Spinal cord (tissue), 10 donors: ENCODE measurements at places on chromosomes 7 and 10. TPM values are rescaled to one million over a fixed set of nuclear protein-coding genes. Genes with fewer than 3 reads are reported as not detected.

Gene CYREN
- polyA plus RNA-seq = 27.5 TPM

Gene MOGAT3
- not detected for polyA plus RNA-seq

Gene COL13A1
- polyA plus RNA-seq = 17.6 TPM

Gene MDFIC
- 16.9 TPM for polyA plus RNA-seq

Gene CPA5
- polyA plus RNA-seq = 0.24 TPM

Gene LRCH4
- polyA plus RNA-seq = 41.0 TPM

Gene MXI1
- 88.5 TPM for polyA plus RNA-seq

Gene MRPS17
- polyA plus RNA-seq = 19.1 TPM

Gene TLX1
- polyA plus RNA-seq = 0.33 TPM

Gene FAM25C
- not detected for polyA plus RNA-seq

Gene GNB2
- polyA plus RNA-seq = 340 TPM

Gene SSBP1
- 119 TPM for polyA plus RNA-seq

Gene TMEM196
- 14.7 TPM for polyA plus RNA-seq

- DNase-seq = no peak
- peaks cover 29% of the 10 kb centered on the region for H3K27me3 ChIP-seq
- H3K27ac ChIP-seq = no peak overlapping the region
- H3K4me3 ChIP-seq = peak overlapping the region; percentile 45
- no peaks in the 10 kb centered on the region for H3K36me3 ChIP-seq
Observed at GRCh38 chr10:60732198-60732806, 46.0 kb upstream of the CDK1 start.

GRCh38 chr10:117731121-117731791, 188.7 kb downstream of the EMX2 start:
- H3K27me3 ChIP-seq = peaks cover 56% of the 10 kb centered on the region
- no peak for DNase-seq
- no peaks in the 10 kb centered on the region for H3K36me3 ChIP-seq
- H3K27ac ChIP-seq = no peak overlapping the region

DNA sequence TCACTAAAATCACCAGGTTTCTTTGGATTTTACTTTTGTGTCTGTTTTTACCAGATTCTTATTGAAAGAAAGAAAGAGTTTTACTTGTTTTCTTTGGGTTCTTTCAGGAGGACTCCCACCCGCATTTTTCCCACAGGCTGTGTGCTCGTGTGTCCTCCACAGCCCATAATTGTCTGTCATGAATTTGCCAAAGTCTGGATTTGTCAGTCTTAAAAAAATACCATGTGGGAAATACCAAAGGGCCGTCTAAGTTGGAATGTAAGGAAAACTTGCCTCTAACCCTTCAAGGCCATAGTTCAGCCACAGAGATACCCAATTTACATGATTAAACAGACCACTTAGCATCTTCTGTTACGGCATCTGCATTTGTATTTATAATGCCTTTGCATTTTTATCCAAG, 41.3 kb upstream of the INHBA start:
- DNase-seq = no peak
- no peaks in the 10 kb centered on the region for H3K36me3 ChIP-seq
- H3K27me3 ChIP-seq = no peaks in the 10 kb centered on the region
- no peak overlapping the region for H3K4me3 ChIP-seq

DNA sequence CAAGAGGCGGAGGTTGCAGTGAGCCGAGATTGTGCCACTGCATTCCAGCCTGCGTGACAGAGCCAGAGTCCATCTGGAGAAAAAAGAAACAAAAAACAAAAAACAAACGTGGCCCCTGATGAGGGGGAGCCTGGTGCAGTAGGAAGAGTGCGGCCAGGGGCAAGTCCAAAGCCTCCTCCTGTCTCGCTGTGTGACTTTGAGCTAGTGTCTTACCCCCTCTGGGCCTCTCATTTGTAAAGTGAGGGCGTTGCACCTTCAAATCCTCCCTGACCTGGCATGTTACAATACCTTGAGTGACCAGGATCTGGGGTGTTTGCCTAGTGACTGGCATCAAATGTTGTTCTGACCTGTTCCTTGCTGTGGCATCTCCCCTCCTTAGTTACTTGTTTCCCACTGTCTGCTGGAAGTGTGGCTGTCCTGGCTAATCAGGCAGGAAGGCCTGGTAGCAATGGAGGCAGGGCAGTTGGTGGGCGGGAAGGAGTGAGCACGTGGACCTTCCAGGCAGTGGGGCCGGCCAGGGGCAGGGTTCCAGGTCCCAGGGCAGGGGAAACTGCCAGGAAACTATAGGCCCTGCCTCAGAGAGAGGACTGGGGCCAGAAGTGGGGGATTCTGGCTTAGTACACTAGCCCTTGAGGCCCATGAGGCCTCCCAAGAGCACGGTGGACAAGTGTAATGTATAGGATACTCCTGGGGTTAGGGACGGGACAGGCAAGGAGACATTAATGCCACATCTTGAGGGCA, 24.5 kb upstream of the GOLGA7B start:
- no peaks in the 10 kb centered on the region for H3K36me3 ChIP-seq
- H3K4me3 ChIP-seq = no peak overlapping the region
- H3K27me3 ChIP-seq = no peaks in the 10 kb centered on the region
- H3K27ac ChIP-seq = no peak overlapping the region

DNA sequence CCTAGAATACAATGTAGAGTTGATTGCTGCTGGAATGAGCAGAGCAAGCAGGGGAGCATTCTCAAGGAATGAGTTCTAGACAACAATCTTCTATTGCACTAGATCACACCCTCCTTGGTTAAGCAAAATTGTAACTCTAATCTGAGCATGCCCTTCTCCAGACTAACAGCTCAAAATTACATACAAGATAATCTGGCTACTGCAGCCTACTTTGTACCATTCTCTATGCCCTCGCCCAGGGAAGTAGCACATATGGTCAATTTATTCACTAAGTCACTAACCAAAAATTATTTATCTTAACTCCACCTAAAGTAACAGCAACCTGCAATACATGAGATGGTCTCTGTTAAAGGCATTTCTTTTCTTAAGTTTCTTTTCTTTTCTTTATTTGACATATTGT, 42.5 kb upstream of the KCTD7 start:
- H3K27me3 ChIP-seq = no peaks in the 10 kb centered on the region
- H3K36me3 ChIP-seq = peaks cover 12% of the 10 kb centered on the region
- no peak for DNase-seq
- no peak overlapping the region for H3K27ac ChIP-seq

GRCh38 chr7:53993224-53993623, 549.0 kb upstream of the VSTM2A start:
- no peaks in the 10 kb centered on the region for H3K4me1 ChIP-seq
- no peak for DNase-seq
- no peaks in the 10 kb centered on the region for H3K27me3 ChIP-seq
- no peaks in the 10 kb centered on the region for H3K36me3 ChIP-seq
- no peak overlapping the region for H3K4me3 ChIP-seq

DNA sequence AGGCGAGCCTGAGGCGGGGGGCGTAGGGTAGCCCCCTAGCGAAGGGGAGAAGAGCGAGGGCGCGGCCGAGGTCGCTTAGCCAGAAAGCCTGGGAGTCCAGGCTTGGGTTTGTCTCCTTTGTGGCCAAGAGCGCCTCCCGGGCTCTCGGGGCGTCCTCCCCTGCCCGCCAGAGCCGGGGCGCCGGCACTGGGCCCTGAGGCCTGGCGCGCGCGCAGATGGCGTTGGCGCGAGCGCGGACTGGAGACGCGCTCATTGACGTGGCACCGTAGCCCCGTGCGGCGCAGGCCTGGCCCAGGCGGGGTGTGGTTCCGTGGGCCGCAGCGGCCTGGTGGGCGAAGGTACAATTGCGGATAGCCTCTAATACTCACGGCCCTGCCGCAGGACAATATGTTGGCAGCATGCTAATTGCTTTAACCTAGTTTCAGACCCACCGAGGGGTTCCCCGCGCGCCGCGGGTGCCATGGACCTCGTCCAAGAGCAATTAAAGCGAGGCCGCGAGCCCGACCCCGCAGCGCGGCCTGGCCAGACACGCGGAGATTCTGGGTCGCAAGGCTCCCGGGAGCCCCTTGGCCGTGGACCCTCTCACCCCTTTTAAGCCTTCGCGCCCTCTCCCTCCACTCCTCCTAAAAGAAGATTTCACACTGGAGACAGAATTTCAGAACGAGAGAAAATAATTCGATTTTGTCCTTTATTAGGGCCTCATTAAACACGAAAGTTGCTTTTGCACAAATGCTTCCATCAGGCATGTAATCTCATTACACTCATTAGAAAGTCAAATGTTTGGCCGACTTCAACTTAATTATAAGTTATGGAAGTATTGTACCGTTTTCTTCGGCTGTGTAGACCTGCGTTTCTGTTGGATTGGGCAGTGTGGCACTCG, 3.1 kb downstream of the PTF1A start:
- H3K4me3 ChIP-seq = no peak overlapping the region
- H3K27me3 ChIP-seq = peaks cover 93% of the 10 kb centered on the region
- peaks cover 41% of the 10 kb centered on the region for H3K4me1 ChIP-seq

- peaks cover 11% of the 10 kb centered on the region for H3K4me1 ChIP-seq
- no peak for DNase-seq
- H3K27ac ChIP-seq = no peak overlapping the region
- H3K4me3 ChIP-seq = no peak overlapping the region
- no peaks in the 10 kb centered on the region for H3K27me3 ChIP-seq
- H3K36me3 ChIP-seq = no peaks in the 10 kb centered on the region
Observed at GRCh38 chr10:11707624-11708350, 34.4 kb upstream of the ECHDC3 start.

DNA sequence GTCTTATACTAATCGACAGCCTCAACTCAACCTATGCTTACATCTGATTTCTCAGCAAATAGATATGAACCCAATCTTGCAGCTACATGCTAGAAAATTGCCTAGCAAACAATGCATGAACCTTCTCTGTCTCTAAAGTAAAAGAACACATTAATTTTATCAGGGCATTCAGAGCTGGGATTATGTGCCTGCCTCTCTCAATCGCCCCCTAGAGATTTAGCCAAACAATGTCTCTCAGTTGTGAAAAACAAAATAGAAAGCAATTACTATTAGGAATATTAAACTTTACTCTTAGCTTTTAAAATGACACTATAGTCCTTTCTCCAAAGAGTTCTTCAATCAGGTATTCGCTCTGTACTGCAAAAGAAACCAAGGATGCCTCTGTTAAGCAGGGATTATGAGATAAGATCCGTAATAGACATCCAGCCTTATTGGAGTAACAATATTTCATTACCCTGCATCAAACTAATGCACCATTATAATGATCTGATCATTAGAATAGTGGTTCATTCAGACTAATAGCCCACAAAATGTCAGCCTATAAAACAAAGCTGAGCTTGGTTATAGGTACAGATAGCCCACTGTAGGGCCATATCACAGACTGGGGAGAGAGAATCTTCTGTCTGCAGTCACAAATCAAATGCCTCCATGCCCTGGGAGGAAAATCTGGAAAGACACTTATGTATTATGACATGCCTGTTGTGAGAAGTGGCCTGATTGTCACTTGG, 736.9 kb downstream of the PARD3 start:
- H3K27me3 ChIP-seq = no peaks in the 10 kb centered on the region
- peaks cover 7% of the 10 kb centered on the region for H3K4me1 ChIP-seq
- H3K27ac ChIP-seq = no peak overlapping the region
- H3K36me3 ChIP-seq = no peaks in the 10 kb centered on the region

DNA sequence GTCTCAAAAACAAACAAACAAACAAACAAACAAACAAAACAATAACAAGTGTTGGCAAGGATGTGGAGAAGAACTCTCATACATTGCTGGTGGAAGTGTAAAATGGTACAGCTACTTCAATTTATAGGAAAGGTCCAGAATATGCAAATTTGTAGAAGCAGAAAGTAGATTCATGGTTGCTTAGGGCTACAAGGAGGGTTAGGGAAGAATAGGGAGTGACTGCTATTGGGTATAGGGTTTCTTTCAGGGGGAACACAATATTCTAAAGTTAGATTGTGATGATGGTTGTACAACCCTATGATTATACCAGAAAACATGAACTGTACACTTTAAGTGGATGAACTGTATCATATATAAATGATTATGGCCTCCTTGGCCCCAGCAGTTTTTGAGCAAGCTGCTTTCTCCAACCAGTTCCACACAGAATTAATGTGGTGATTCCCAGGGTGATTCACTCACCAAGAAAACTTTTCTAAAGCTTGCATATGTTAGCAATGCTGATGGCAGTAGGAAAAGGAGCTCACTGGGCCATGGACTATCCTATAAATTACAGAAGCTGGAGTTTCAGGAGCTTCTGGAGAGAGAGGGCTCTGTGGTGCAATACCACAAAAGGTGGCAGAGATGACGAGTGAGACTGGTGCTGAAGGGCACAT, 52.8 kb upstream of the KCNIP2 start:
- peaks cover 5% of the 10 kb centered on the region for H3K4me1 ChIP-seq
- H3K27ac ChIP-seq = no peak overlapping the region
- no peak for DNase-seq
- no peaks in the 10 kb centered on the region for H3K27me3 ChIP-seq

- peaks cover 17% of the 10 kb centered on the region for H3K4me1 ChIP-seq
- H3K27ac ChIP-seq = peak overlapping the region; percentile 73
- H3K27me3 ChIP-seq = no peaks in the 10 kb centered on the region
- H3K36me3 ChIP-seq = no peaks in the 10 kb centered on the region
Observed at GRCh38 chr7:152910545-152911225, 151.1 kb downstream of the ACTR3B start.

GRCh38 chr10:128837478-128837877, 629.6 kb upstream of the MGMT start:
- DNase-seq = no peak
- peaks cover 4% of the 10 kb centered on the region for H3K4me1 ChIP-seq
- H3K36me3 ChIP-seq = no peaks in the 10 kb centered on the region
- H3K27ac ChIP-seq = no peak overlapping the region
- no peak overlapping the region for H3K4me3 ChIP-seq
- no peaks in the 10 kb centered on the region for H3K27me3 ChIP-seq
